ENCODE measurements at places on chromosomes 2 and 18. TPM values are rescaled to one million over a fixed set of nuclear protein-coding genes. Genes with fewer than 3 reads are reported as not detected.

DNA sequence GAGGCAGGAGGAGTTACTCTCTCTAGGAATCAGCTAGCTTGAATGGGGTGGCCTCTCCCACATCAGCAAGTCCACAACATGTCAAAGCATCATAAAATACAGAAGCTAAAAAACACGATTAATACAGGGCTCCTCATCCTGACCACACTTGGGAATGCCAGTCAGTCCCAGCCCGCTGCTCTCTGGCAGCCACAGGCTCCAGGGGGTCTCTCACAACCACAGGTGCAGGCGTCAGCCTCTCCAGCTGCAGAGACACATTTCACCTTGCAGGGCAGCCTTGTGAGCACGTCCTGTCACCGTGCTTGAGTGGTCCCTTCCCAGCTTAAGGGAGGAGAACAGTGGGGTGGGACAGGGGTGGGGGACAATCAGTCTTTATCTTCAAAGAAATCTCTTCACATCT is 137.4 kb upstream of the SH3BP4 start:
- H3K4me3 ChIP-seq, result no peak overlapping the region
- no peaks in the 10 kb centered on the region for H3K27me3 ChIP-seq
- H3K27ac ChIP-seq, result no peak overlapping the region
- DNase-seq, result no peak
- H3K36me3 ChIP-seq, result no peaks in the 10 kb centered on the region
- no peaks in the 10 kb centered on the region for H3K4me1 ChIP-seq

DNA sequence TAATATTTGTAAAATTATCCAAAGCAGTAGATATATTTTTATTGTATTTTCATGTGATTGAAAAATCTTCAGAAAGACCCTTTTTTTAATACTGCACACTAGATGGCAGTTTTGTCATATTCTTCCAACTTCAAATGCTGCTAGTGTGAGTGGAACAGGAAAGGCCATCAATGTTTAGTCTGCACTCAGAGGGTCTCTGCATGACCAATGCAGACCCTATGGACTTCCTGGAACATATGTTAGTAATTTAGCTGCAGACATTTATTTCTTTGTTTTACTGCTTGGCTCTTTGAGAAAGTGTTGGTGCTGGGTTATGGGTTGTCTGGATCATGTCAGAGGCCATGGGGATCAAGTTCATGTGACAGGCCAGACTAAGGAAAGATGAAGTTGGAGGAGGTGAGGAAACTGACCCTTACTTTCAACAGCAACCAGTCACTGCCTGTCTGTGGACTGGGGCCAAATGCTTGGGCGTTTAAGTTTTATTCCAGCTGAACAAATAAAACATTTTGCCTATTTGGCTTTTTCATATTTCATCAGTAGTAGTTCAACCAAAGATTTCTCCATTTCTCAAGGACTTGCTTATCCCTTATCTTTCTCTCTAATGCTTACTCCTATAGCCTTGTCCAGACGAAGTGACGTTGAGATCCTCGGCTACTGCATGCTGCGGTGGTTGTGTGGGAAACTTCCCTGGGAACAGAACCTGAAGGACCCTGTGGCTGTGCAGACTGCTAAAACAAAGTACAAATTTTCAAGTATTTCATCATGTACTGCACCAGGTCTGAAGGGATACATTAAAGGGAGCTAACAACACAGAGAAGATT is 84.8 kb downstream of the VRK2 start:
- no peak for DNase-seq
- no peak overlapping the region for H3K27ac ChIP-seq
- H3K27me3 ChIP-seq, result no peaks in the 10 kb centered on the region
- no peaks in the 10 kb centered on the region for H3K4me1 ChIP-seq

DNA sequence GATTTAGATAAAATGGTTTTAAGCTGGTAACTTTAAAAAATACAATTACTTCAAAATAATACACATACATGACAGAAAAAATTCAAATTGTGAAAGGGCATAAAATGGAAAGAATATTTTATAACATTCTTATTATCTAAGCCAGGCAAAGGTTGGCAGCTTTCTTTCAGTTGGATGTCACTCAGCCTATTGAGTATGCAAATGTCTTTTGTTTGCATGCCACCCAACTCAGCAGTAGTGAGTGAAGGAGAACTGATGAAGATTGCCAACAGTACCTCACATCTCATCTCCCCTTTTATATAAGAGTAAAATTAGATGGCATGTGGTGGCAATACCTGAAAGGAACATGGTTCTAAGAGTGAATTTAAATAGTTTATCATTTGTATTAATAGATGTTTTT is 24.8 kb downstream of the BMPR2 start:
- no peaks in the 10 kb centered on the region for H3K4me1 ChIP-seq
- no peak overlapping the region for H3K27ac ChIP-seq
- no peak overlapping the region for H3K4me3 ChIP-seq
- no peaks in the 10 kb centered on the region for H3K36me3 ChIP-seq
- no peak for DNase-seq

DNA sequence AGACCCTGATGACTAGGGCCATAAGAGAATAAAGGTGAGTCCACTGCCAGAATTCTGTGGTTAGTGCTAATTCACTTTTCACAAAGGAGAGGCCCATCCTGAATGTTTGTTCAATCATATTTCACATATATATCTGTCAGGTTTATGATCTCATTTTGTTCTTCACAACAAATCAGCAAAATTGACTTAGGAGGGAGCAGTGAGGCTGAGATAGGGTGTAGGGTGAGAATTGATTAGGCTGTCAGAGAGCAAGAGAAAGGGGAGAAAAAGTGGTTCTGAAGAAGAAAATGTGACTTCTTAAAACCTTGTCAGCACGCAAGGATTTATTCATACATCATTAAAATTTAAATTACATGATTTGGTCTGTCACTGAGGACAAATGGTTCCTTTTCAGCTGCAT is 117.7 kb downstream of the FHOD3 start:
- DNase-seq, result no peak
- no peak overlapping the region for H3K4me3 ChIP-seq
- no peaks in the 10 kb centered on the region for H3K27me3 ChIP-seq
- H3K4me1 ChIP-seq, result no peaks in the 10 kb centered on the region
- H3K36me3 ChIP-seq, result no peaks in the 10 kb centered on the region
- no peak overlapping the region for H3K27ac ChIP-seq

Gene CNGA3
- not detected for total RNA-seq

DNA sequence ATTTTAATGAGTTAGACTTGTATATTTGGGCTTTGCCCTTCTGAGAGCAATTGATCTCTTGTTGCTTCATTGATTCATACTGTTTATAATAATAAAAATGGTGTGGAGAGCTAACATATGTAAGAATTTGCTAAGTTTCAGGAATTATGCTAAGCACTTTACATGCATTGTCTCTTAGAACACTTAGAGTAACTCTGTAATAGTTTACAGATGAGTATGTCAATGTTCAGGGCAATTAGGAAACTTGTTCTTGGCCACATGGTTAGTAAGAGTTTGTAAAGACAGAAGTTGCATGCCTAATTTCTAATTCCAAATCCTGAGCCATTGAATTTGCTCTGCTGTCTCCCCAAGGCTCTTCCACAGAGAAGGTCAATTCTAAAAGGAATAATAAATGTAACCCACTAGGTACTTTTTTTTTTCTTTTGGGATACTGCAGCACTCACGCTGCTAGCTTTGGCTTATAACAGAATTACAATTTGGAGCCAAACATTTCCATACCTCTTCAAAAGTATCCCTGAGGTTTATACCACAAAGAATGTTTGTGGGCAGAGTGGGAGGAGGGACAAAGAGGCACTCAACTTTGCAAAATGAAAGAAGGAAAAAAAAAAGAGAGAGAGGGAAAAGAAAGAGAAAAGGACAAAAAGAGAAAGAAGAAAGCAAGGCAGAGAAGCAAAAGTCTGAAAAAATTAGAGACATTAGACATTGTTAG is 232.4 kb downstream of the CALCRL start:
- H3K4me3 ChIP-seq, result no peak overlapping the region
- no peaks in the 10 kb centered on the region for H3K27me3 ChIP-seq
- H3K36me3 ChIP-seq, result no peaks in the 10 kb centered on the region
- DNase-seq, result no peak
- H3K4me1 ChIP-seq, result no peaks in the 10 kb centered on the region
- H3K27ac ChIP-seq, result no peak overlapping the region

DNA sequence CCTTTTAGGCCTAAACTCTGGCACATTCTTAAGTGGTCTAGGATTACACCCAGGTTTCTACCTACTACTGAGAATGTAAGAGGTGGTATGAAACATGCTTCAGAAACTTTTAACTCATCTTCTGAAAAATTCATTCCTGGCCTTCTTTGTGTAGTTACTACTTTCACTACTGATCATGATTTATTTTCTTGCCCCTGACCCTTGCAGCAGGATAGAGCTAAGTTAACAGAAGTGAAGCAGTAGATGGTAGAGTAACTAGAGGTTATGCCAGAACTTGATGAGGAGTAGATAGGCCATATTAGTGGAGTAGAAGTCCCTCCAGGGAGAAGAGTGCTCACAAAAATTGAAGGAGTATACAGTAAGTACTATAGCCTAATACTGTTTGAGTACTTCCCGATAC is 75.5 kb upstream of the MSTN start:
- H3K27me3 ChIP-seq, result no peaks in the 10 kb centered on the region
- no peaks in the 10 kb centered on the region for H3K36me3 ChIP-seq
- DNase-seq, result no peak
- H3K4me1 ChIP-seq, result no peaks in the 10 kb centered on the region
- no peak overlapping the region for H3K27ac ChIP-seq

Gene SLC25A12
- 14.0 TPM for total RNA-seq

Gene KRTCAP3
- total RNA-seq, result 27.1 TPM

DNA sequence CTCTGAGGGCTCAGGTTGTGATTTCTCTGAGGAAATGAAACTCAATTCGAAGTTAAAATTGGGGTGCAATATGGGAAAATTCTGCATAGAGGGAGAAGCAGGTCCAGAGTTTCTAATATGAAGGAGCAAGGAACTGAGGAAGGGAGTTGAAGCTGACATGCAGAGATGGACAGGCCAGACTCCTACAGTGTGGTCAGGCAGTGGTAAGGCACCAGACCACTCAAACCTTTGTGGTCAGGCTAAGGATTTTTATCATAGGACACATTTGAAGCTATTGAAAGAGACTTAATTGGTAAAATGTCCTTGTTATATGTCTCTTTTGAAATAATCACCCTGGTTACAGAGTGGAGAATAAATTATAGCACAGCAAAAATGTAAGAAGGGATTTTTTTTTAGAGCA is 1074.8 kb upstream of the CDH2 start:
- DNase-seq, result no peak
- H3K36me3 ChIP-seq, result no peaks in the 10 kb centered on the region
- no peak overlapping the region for H3K27ac ChIP-seq
- H3K27me3 ChIP-seq, result no peaks in the 10 kb centered on the region
- H3K4me3 ChIP-seq, result no peak overlapping the region

Gene ZNF519
- 8.4 TPM for total RNA-seq
